NB4 (cell line): ENCODE measurements at places on chromosomes 6 and 20.

GRCh38 chr6:221531-222349, 70.5 kb upstream of the DUSP22 start:
- DNase-seq: no peak

- DNase-seq: no peak
Measured at GRCh38 chr20:3461211-3461771, 9.5 kb upstream of the ATRN start.

- peak; percentile 81 for DNase-seq
Measured at GRCh38 chr20:45911486-45912343, at the start of gene PLTP. Gene PLTP (minus strand): TSS chr20:45912155. CDS start chr20:45911452, 703 bp downstream.

GRCh38 chr6:70184723-70185122, 118.2 kb downstream of the COL9A1 start:
- no peak for DNase-seq

DNA sequence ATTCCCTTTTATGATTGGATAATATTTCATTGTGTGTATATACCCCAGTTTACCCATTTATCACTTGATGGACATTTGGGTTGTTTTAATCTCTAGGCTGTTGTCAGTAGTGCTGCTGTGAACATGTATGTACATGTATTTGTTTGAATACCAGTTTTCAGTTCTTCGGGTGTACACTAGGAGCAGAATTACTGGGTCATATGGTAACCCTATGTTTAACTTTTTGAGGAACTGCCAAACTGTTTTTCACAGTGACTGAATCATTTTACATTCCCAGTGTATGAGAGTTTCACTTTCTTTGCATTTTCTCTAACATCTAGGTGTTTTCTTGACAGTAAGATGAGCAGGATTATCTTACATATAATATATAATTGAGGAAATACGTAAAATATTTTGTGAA, 44.7 kb upstream of the ADIG start:
- no peak for DNase-seq

- no peak for DNase-seq
Measured at GRCh38 chr6:39266782-39267355, 37.6 kb upstream of the KCNK5 start.

DNA sequence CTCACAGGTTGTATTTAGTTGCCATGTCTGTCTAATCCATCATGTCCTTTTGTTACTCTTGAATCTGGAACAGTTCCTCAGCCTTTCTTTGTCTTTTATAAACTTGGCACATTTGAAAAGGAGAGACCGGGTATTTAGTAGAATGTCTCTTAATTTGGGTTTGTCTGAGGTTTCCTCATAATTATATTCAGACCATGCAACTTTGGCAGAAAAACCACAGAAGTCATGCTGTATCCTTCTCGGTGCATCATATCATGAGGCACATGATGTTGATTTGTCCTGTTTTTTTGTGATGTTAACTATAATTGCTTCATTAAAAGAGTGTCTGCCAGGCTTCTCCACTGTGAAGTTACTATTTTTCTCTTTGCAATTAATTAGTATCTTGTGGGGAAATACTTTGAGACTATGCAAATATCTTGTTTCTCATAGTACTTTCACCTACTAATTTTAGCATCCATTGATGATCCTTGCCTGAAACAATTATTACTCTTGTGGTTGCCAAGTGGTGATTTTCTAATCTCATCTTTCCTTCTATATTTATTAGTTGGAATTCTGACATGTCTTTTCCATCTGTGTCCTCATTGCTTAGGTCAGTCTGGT, 837.3 kb downstream of the DHX35 start:
- DNase-seq: no peak

DNA sequence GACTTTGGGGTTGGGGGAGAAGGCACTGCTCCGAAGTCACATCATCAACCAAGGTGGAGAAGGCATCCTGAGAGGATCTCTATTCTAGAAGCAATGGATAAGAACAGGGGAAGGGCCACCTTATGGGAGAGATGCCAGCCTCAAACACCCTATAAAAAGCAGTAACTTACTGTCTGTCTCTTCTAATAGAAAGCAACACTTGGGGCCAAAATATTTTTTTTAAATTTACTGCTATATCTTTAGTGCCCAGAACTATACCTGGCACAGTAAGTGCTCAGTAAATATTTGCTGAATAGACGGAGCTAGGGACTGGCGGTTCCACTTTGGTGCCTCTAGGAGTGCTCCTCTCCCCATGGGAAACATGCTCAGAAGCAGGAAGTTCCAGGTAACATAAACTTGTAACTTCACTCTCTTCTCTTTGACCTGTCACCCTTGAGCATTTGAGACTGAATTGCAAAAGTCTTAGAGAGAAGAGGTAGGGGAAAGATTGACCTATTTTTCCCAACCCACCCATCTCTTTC, 807 bp upstream of the OTOR start:
- no peak for DNase-seq

DNA sequence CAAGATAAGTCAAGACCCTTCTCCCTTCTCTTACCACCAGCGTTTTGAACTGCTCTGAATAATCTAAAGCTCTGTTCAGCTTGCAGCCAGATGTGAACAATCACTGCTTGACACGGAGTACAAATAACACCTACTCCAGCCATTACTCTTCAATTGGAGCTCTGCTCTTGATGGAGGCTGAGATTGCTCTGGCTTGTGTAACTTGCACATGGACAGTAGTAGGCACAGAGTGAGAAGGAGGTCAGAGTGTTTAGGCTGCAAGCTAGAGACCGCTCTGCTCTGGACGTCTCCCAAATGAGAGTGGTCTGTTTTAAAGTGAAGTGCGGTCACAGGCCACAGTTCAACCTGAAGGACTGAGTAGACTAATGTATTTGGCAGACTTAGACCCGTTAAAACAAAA, 158.3 kb downstream of the HDGFL1 start:
- DNase-seq: no peak

GRCh38 chr20:40512591-40512990, 176.4 kb downstream of the MAFB start:
- DNase-seq: no peak

GRCh38 chr6:81984599-81984998, 232.1 kb upstream of the TENT5A start:
- no peak for DNase-seq

GRCh38 chr20:2798095-2798805, 2.2 kb downstream of the CPXM1 start:
- no peak for DNase-seq

GRCh38 chr6:167497428-167498056, 172.7 kb downstream of the TTLL2 start:
- DNase-seq: no peak

DNA sequence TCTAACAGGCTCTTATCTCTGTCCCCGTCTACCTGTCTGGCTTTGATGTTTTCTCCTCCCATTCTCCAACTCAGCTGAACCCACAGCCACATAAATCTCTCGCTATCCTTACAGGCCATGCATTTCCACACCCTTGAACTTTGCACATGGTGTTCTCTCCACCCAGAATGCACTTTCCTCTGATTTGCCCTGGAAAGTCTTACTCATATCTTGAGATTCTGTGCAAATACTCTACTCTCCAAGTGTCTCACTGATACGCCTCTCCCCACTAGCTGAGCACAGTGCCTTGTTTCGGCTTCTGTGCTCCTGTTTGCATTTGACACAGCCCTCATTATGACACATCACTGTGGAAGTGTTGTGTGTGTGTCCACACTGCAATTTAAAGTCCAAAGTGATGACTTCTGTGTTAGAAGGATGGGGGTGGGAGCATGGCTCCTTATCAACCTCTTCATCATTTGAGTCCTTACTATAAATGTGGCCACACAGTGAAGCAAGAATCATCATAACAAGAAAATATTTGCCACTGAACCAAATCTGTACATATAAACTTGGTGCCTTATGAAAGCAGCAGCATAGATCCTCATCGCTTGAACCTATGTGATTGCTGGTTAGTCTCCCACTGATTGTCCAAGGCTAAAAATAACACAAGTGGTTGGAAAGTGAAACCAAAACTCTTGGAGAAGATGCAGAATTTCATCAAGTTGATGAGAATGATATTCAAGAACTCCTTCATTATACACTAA, 5.5 kb upstream of the PRELID3B start:
- no peak for DNase-seq

GRCh38 chr6:81937296-81937937, 184.9 kb upstream of the TENT5A start:
- DNase-seq: no peak

GRCh38 chr6:155272353-155273232, 8.8 kb downstream of the CLDN20 start:
- DNase-seq: no peak
